ENCODE measurements at places on chromosomes 5 and 9.

DNA sequence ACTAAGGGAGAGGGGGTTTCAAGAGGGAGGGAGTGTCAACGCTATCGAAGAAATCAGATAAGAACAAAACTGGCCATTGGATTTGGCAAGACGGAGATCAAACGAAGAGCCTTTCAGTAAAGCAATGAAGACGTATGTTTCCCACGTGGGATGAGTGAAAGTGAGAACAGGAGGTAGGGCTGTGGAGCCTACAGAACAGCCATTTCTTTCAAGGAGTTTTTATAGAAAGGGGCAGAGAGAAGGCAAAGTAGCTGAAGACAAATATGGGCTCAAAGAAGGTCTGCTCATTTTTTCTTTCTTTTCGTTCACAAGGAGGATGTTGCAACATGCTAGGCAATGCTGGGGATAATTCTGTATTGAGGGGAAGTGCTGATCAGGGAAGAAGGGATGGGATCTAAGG lies 98.3 kb downstream of the SUSD1 start:
- DNase-seq, result no peak

- DNase-seq, result no peak
These were observed 56.3 kb downstream of the GDA start for GRCh38 chr9:72205513-72205912.

DNA sequence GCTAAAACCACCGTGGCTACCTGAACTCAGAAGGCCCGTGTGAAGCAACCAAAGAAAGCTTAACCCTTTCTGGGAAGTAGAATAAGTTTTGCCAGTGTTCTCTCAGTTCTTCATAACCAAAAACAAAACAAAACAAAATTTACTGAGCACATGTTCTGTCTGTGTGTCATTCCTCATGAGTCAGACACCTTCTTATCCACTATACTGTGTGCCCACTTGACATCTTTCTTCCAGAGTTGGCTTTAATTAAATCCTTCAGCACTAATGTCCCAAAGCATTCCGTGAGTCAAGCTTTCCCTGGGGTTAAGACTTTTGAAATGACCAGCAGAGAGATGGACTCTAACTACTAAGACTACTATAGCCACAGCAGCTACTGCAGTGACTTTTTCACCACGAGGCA lies 61.3 kb downstream of the GLIS3 start:
- DNase-seq, result peak; percentile 69

DNA sequence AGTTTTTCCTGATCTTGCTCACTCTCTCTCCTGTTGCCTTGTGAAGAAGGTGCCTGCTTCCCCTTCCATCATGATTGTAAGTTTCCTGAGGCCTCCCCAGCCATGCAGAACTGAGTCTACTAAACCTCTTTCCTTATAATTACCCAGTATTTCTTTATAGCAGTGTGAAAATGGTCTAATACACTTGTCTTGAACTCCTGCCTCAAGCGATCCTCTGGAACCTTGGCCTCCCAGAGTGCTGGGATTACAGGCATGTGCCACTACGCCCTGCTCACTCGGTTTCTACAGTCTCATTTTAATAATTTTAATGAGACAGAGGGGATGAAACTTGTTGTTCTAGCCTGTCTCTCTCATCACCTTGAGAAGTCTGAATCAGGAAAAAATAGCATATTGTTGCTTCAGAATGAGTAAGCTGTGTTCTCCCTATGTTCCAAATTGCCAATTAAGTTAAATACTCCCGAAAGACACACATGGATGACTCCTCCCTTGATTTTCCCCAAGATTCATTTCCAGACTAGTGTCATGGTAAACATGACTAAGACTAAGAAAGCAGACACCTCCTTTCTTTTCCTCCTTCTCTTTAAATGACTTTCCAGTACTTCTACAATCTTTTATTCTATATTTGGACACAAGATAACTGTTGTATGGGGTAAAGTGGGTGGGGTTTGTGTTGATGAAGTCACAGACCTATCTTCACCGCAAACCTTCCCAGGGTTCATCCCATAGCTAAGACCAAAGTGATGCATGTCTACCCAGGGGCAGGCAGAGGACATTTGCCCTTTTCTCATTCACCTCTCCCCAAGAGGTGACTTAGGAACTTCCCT lies 7.8 kb upstream of the DNAJC18 start:
- no peak for DNase-seq

GRCh38 chr9:131697908-131698617 lies 41.8 kb downstream of the RAPGEF1 start:
- no peak for DNase-seq

GRCh38 chr5:132456987-132457361 lies 33.6 kb downstream of the IRF1 start:
- DNase-seq, result no peak

GRCh38 chr5:59037041-59037440 lies 454.2 kb downstream of the RAB3C start:
- no peak for DNase-seq

DNA sequence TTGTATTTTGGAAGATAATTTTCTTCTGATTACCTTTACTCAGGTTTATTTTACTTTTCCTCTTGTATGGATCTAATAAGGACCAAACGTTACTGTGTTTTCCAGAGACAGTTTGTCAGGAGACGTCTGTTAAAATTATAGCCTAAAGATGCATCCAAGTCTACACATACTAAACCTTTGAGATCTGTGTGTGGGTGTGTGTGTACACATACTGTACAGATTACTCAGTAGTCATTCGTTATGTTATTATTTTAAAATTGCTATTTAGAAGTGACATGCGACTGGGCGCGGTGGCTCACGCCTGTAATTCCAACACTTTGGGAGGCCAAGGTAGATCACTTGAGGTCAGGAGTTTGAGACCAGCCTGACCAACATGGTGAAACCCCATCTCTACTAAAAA lies 51.6 kb upstream of the CNTLN start:
- peak; percentile 4 for DNase-seq

DNA sequence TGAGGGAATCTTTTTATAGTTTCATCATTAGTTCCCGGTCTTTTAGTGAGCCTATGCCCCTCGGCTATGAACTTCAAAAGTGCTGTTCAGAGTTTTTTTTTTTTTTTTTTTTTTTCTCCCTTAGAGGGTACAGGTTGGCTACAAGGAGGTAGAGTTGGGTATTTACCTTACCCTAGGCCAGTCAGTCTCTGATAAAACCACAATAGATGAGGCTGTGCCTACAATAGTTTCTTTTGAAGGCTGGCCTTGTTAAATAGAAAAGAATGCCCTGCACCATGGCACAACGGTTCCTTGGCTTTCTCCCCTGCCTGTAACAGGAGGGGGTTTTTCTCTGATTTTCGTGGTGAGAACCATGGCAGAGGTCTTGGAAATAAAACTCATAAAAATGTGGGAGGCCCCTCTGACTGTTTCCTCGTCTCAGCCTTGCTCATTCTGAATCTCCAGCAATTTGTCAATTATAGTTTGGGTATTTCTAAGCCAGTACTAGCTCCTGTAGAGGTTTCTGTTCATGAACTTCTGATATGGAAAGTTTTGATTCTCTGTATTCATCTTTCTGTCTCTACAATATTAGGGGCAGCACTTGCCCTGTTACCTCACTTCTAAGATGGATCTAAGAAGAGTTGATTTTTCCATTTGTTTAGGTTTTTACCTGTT lies 152.0 kb downstream of the MTRR start:
- DNase-seq, result no peak

GRCh38 chr9:68709291-68710110 lies 4.5 kb downstream of the PIP5K1B start:
- DNase-seq, result no peak

- peak; percentile 88 for DNase-seq
These were observed 828 bp downstream of the ATP6V0E1 start for GRCh38 chr5:172984244-172984953.

DNA sequence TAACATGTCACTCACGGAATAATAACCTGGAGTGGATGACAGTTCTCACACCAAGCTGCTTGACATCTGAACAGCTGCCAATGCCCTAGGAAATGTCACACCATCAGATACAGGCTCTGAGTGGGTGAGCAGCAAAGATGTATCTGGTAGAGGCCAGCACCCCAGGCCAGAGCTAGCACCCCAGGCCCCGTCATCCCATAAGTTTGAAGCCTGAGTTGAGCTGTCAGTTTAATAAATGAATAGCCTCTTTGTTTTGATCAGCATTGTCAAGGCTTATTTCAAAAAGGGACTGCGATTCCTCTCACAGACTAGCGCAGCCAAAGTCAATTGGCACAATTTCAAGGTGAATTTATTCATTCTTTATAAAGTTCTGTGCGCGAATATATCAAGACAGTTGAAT lies 1327.1 kb downstream of the MAT2B start:
- DNase-seq, result no peak

- DNase-seq, result no peak
These were observed 6.5 kb downstream of the ARL14EPL start for GRCh38 chr5:116038817-116039216.

DNA sequence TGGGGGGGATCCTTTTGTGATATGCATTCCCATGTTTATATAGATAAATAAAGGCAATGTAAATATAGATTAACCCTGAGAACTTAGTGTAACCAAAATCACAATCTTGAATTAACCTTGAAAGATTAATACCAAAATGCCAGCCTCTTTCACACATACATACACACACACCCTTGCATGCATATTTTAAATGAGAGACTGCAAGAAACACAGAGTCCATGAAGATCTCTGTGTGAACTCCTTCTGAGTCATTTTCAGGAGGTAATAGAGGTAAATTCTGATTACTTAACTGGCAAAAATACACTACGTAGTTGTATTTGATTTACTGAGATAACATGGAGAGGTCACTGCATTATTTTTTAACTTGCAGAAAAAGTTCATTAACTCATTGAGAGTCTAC lies 118.0 kb downstream of the SLF1 start:
- no peak for DNase-seq

- DNase-seq, result no peak
These were observed 163.6 kb upstream of the RORB start for GRCh38 chr9:74333384-74334032.

GRCh38 chr5:140250386-140250785 lies 52.5 kb downstream of the PFDN1 start:
- DNase-seq, result no peak

GRCh38 chr9:133612816-133613215 lies 3.6 kb upstream of the FAM163B start:
- DNase-seq, result no peak

GRCh38 chr9:18362901-18363685 lies 110.9 kb upstream of the ADAMTSL1 start:
- peak; percentile 60 for DNase-seq

DNA sequence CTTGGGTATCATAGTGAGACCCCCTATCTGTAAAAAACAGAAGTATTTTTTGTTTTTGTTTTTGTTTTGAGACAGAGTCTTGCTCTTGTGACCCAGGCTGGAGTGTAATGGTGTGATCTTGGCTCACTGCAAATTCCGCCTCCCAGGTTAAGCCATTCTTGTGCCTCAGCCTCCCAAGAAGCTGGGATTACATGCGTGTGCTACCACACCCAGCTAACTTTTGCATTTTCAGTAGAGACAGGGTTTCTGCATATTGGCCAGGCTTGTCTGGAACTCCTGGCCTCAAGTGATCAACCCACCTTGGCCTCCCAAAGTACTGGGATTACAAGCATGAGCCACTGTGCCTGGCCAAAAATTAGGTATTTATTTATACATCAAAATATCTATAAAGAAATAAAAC lies 10.2 kb upstream of the CCDC171 start:
- DNase-seq, result no peak

GRCh38 chr9:106697750-106698502 lies 165.0 kb upstream of the ZNF462 start:
- DNase-seq, result peak; percentile 81

DNA sequence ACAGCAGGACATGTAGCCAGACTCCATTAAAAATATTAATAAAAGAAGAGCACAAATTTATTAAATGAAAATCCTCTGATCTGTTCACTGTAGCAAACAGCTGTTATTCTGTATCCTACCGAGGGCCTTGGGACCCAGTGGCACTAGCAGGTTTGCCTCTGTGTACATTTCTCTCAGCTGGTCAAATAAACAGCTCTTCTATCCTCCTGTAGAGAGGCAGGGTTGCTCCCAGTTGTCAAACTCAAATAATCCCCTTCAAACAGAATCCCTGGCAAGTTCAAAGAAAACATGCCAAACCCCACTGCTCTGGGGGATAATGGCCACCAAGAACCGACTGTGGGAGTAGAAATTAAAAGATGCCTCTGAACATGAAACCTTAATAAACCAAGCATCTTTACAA lies 1262.0 kb upstream of the DMAC1 start:
- no peak for DNase-seq

DNA sequence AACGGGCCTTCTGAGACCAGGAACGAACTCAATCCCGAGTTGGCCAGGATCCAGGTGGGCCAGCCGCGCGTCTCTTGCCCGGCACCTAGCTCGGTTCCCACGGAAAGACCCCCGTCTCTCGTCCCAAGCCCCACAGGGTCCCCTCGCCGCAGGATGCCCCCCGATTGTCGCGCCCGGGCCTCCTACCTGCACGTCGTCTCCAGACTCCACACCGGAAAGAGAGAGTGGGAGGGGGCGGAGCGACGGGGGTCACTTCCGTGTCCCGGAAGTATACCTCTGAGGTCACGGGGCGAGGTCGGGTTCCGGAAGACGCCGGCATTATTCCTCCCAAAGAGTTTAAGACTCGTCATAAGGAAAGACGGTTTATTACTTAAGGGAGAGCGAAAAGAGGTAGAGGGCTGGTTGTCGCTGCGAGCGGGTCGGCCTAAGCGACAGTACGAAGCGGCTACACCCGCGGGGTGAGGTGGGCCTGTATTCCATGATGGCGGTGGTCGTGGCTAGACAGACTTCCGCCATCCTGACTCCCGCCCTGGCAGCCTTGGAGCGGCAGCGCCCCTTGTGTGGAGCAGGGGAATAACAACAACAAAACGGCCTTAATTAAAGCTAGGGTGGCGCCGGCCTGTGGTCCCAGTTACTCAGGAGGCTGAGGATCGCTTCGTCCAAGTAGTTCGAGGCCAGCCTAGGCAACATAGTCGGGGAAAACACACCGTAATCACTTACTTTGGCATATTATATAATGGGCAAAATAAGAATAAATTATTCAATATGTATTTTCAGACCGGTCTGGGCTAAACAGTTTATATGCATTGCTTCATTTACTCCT lies at the start of gene RPS14:
Gene RPS14 (minus strand): TSS at position 223 of the 823 bp plus-strand sequence. CDS start 2,006 bp downstream, outside the sequence.
- peak; percentile 91 for DNase-seq

- peak; percentile 50 for DNase-seq
These were observed 16.1 kb downstream of the AHRR start for GRCh38 chr5:337563-338130.

GRCh38 chr9:11542781-11543180 lies 930.0 kb upstream of the PTPRD start:
- DNase-seq, result no peak

GRCh38 chr9:13587571-13587970 lies 308.1 kb upstream of the MPDZ start:
- DNase-seq, result no peak

DNA sequence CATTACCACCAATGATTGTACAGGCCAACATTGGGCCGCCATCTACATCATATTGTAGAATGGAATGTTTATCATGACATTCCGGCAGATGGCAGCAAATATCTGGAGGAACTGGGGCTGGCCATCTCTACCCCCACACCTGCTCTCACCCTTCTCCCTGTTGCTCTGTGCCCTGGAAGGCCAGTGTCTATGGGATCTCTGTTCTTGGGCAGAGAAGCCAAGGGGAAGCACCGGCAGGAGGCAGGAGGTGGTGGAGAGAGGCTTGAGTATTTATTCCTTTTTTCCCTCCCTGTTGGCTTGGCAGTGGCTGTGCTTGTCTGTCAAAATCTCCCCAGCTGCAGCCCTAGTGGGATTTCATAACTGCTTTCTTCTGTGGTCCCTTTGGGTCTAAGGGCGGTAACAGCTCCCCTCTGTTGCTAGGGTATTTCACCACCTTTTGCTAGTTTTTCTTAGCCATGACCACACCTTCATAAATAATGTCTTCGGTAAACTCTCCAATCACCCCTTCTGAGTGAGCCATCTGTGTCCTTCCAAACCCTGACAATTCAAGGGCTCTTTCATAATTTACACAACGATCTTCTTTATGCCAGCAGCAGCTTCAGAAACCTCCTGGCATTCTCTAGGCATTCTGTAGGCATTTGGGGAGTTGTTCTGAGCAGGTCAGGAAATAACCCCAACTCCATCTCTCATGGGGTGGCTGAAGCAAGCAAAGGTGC lies 225.8 kb downstream of the MELK start:
- no peak for DNase-seq

Data from HCEC 1CT (cell line).